Esophagus muscularis mucosa (tissue), 4 donors: ENCODE measurements at places on chromosomes 1 and 21. TPM values are rescaled to one million over a fixed set of nuclear protein-coding genes. Genes with fewer than 3 reads are reported as not detected.

ARTN gene
- total RNA-seq = 0.42 TPM

C1orf167 gene
- not detected for total RNA-seq

LCE3D gene
- total RNA-seq = not detected

ACP6 gene
- total RNA-seq = 19.9 TPM

ZFP69 gene
- total RNA-seq = 3.3 TPM

FAM72A gene
- total RNA-seq = 4.6 TPM

DNA sequence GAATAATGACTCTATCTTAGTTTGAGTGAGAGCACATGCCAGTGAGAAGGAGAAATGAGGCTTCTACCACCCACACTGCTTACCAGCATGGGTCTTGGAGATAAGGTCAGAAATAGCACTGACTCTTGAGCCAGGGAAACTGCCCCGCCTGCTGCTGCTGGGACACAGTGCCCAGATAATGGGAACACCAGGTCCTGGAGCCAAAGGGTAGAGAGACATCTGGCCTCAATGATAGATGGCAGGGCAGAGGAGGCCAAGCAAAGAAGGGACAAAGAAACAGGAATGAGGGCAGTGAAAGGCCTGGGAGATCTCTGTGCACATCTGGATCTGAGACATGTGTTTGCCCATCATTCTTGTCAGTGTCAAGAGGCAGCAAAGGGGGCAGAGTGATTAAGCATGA, 97.4 kb downstream of the MIS18A start:
- DNase-seq = peak; percentile 50

- DNase-seq = no peak
Observed at GRCh38 chr1:62321446-62321845, 2.2 kb upstream of the KANK4 start.

GRCh38 chr1:204623894-204624361, 61.6 kb downstream of the LRRN2 start:
- DNase-seq = no peak

GRCh38 chr1:86965012-86965826, 50.8 kb downstream of the HS2ST1 start:
- no peak for DNase-seq

DNA sequence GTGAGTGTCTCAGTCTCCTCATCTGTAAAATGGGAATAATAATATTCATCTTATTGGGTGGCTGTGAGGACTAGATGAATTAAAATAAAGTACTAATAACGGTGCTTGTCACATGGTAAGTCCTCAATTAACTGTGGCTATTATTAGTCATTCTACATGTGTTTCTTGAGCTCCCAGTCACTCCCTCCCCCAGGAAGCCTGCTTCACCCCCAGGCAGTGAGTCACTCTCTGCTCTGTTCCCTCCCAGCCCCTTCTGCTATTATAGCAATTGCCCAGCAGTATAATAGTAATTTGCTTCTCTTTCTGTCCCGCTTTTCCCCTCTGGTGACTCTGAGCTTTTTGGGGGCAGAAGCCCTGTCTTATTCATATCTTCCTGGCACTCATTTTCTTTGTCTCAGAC, 102.0 kb downstream of the BEND5 start:
- DNase-seq = no peak

GRCh38 chr1:161311595-161312181, 1.9 kb upstream of the MPZ start:
- no peak for DNase-seq

DNA sequence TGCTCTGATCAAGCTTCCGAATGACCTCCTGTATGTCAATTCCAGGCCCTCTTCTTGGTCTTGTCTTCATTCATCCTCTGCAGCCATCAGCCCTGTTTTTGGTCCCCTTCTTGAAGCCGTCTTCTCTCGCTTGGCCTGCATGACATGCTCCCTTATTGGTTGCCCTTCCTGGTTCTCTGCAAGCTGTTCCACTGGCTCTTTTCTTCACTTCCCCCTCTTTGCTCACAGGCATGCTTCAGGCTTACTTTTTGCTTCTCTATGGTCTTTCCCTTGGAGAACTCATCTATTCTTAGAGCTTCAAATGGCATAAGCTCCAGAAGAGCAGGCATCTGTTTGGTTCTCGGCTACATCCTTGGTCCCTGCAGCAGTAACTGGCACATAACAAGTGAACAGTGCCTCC, 38.8 kb downstream of the PDPN start:
- no peak for DNase-seq

DNA sequence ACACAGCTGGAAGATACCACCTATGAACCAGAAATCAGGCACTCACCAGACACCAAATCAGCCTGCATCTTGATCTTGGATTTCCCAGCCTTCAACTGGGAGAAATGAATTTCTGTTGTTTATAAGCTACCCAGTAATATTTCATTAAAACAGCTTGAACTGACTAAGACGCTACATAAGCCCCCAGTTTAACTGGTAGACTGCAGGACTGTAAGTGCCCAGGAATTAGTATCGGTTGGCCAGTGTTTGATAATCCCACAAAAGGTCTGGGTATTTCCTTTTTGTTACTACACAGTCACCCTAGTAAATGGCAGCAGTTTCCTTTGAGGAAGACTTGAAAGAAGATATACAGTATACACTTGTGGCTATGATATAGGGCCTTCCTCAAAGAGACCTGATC, 7.3 kb upstream of the SLC35D1 start:
- no peak for DNase-seq

DNA sequence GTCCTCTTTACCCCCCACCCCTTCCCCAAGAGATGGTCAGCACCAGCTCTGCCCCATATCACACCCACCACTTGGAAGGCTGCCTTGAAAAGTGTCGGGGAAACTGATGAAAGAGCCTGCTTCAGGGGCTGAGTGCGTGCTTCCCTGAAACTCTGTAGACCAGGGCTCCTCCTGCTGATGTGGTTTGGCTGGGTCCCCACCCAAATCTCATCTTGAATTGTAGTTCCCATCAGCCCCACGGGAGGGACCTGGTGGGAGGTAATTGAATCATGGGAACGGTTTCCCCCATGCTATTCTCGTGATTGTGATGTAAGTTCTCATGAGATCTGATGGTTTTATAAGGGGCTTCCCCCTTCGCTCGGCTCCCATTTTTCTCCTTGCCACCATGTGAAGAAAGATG, 36.4 kb downstream of the UBIAD1 start:
- no peak for DNase-seq

- DNase-seq = no peak
Observed at GRCh38 chr1:174743654-174744561, 255.8 kb upstream of the CACYBP start.

- no peak for DNase-seq
Observed at GRCh38 chr1:200960236-200960947, 63.1 kb downstream of the KIF21B start.
